ENCODE measurements at places on chromosomes 2 and 18.

DNA sequence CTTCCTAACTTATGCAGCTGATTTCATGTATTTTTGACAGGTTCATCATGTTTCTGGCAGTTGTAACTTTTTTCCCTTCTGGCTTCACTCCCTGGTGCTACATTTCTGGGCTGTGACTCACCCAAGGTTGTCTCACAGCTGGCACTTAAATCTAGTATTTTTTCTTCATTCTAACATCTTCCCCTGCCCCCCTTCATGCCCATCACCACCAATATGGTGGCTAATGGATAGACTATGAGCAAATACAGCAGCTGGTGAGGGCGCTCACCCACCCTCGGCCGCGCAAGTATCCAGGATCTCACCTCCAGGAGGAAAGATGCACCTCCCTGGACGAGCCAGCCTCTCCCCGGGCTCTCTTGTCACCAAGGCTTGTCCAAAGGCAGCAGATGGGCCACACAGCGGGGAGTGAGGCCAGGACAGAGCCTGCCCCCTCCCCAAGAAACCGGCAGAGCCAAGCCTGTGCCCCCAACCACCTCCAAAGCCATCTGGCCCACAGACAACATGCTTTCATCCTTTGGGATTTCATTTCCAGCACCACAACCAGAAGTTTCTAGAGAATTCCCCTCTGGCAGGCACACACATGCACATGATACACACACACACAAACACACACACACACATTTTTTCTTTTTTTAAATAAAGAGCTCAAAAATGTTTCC lies 39.1 kb downstream of the ATOH8 start:
- peak; percentile 68 for DNase-seq

GRCh38 chr2:222762342-222762741 lies 90.9 kb downstream of the MOGAT1 start:
- DNase-seq, result no peak

DNA sequence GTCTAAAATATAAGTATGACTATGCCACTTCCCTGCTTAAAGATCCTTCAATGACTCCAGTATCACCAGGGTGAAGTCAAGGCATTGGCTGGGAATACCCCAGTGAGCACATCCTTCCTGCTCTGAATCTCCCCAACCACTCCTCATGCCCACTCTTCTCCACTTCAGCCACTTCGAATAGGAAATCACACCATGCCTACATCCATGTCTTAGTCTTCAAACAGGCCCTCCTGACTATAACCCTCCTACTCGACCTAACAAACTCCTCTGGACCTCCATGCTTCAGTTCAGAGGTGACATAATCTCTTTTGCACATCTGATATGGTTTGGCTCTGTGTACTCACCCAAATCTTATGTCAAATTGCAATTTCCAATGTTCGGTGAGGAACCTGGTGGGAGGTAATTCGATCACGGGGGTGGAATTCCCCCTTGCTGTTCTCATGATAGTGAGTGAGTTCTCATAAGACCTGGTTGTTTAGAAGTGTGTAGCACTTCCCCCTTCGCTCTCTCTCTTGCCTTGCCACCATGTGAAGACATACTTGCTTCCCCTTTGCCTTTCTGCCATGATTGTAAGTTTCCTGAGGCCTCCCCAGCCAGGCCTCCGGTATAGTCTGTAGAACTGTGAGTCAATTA lies 87.8 kb upstream of the TFCP2L1 start:
- DNase-seq, result no peak

GRCh38 chr18:478681-479080 lies 21.8 kb downstream of the COLEC12 start:
- DNase-seq, result peak; percentile 29

DNA sequence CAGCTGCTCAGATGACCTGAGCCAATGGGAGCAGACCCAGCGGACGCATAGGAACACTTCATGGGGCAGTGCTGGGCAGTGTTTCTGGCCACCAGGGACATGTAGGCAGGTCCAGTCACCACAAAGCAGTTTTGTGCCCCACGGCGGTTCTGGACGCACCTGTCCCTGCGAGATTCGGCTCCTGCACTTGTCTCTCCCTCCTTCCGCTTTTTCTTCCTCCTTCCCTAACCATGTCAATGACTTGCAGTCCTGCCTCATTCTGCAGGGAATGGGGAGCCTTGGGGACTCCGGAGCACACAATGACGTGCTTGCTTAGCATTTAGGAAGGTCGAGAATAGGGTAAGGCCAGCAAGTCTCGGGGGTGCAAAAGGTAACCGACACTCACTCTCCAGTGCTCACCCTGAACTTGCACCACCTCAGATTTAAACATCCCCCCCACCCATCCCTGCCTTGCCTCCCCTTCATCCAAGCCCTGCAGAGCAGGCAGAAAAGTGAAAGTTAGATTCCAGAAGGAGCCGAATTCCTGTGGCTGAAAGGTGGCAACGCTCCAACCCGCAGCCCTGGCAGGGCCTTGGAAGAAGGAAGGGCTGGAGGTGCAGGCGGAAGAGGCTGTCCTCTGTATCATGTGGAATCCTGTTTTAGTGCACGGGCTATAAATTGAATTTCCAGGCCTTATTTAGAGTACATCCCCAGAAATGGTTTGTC lies 40.5 kb upstream of the ATG16L1 start:
- peak; percentile 95 for DNase-seq

- no peak for DNase-seq
Observed at GRCh38 chr2:41779888-41780287, 267.9 kb upstream of the PKDCC start.

DNA sequence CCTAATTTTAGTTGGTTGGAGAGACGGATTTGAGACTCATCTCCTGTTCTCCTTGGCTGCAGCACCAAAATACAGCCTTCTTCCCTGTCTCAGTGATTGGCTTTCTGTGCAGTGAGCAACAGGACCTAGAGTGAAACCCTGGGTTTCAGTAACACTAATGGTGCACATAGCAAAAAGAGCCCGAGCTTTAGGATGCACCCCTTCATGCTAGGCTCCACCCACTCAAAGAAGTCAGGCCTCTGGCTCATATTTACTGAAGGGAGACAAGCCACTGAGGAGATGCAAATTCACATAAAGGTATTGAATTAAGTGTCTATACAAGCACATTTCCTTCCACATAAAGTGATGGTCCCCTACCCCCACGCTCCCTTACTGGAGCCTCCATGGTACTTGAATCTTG lies 131.9 kb upstream of the CHAC2 start:
- no peak for DNase-seq

DNA sequence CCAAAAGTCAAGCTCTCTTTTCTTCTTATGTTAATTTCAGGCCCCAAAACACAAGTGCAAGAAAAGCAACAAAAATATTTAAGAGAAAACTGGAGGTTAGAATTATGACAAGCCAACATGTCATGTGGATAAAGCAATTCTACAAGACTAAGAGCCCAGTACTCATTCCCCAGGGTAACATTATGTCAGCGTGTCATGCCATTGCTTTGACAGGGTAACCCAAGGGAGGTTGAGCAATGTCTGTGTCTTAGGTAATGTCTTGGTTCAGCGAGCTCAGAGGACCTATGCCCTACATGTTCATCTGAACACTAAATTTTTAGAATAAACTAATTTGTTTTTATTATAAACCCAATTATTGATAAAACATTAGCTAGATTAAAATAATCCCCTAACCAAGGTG lies 173.2 kb upstream of the ZNF804A start:
- DNase-seq, result no peak

All from Daoy (cell line).